Smooth muscle cell of the pulmonary artery (primary cell): ENCODE measurements at places on chromosomes 7 and 10. TPM values are rescaled to one million over a fixed set of nuclear protein-coding genes. Genes with fewer than 3 reads are reported as not detected.

Gene SEMA3D
- total RNA-seq = 11.8 and 22.5 TPM in 2 replicates

Gene STK17A
- 62.4 and 83.1 TPM in 2 replicates for total RNA-seq

Gene CLCN1
- total RNA-seq = 0.07 TPM in 1 of 2 replicates, not detected in the other

Gene BMPER
- 18.8 and 40.1 TPM in 2 replicates for total RNA-seq

Gene CYP3A4
- not detected in 2 replicates for total RNA-seq

Gene LHPP
- 10.7 and 11.1 TPM in 2 replicates for total RNA-seq
